ENCODE measurements at places on chromosomes 3 and 15.

DNA sequence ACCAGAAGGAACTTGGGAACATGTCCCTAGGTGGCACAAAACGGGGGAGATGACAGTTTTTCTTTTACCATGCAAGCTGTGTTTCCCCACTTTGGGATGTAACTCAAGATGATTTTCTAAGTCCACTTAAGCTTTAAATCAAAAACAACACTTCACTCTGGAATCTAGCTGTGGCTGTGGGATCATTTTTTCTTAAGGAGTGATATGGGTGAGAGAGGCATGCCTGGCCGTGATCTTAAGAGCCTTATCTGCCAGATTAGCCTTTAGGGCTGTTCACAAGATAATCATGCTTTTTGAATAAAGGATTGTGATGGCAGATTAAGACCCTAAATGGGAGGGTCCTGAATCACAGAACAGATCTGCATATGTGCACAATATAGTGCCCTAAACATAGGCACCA, 384.8 kb upstream of the SEMA6D start:
- no peak for DNase-seq

- no peak for DNase-seq
Measured at GRCh38 chr3:5787861-5788488, 600.5 kb downstream of the EDEM1 start.

DNA sequence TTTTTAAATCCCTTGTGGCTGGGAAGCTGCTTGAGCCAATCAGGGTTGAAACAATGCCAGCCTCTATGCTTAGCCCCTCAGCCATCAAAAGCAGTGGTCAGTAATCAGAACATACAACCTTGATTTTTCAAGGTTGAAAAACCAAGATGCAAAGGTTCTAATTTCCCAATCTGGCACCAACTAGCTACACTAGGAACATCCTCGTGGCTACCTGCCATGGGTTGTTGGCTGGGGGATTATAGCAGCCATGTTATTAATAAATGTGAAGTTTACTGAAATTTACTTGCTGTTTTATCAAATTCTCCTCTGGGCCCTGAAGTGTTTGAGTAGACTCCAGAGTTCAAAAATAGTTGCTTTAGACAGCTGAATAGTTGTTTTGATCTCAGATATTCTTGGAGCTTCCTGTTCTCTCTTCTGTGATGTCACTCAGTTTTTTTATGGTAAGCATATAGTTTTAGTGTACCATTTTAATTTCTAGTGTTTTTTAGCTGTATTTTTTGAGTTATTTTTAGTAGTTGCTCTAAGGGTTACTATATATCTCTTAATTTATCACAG, 31.9 kb downstream of the PCCB start:
- no peak for DNase-seq

- DNase-seq, result no peak
Measured at GRCh38 chr3:69784954-69785514, 45.8 kb downstream of the MITF start.

GRCh38 chr3:110569073-110569472, 502.5 kb upstream of the NECTIN3 start:
- DNase-seq, result no peak

Data from activated CD8-positive, alpha-beta memory T cell treated with anti-CD3 and anti-CD28 coated beads for 24 hours (primary cell).